ENCODE measurements at places on chromosomes 16 and 17.

GRCh38 chr17:76623271-76624146 is 20.0 kb downstream of the ST6GALNAC1 start:
- DNase-seq = peak; percentile 72

- DNase-seq = no peak
Measured at GRCh38 chr16:48559462-48560211, 50.3 kb downstream of the N4BP1 start.

DNA sequence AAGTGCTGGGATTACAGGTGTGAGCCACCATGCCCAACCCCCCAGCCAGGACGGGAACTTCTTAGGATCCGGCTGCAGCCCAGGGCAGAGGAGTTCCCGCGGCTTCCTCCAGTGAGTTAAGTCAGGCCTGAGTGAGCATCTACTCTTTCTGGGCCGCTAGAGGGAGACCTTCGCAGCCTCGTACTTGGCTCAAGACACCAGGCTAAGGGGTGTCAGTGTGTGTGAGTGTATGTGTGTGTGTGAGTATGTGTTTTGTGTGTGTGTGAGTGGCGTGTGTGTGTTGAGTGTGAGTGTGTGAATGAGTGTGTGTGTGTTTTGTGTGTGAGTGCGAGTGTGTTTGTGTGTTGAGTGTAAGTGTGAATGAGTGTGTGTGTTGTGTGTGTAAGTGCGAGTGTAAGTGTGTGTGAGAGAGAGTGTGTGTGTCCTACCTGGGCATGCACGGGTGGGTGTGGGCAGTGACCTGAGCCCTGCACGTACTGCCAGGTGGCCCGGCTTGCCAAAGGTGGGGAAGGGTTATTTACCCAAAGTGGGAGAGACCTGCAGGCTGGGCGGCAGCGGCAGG is 58.5 kb downstream of the TMEM235 start:
- peak; percentile 59 for DNase-seq

DNA sequence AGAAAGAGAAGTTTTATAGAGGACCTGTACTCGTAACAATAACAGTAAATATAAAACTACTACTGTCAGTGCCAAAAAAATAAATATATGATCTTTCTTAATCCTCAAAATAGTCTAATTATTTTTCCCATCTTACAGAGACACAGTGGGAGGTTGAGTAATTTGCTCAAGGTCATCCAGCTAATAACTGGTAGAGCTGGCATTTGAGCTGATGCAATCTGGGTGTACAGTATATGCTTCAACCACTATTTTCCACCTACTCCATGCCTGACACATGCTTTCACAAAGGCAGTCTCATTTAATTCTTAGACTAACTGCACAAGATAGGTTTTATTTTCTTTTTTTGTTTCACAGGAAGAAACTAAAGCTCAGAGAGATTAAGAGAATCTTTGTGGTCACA is 33.6 kb downstream of the PIGL start:
- DNase-seq = no peak

DNA sequence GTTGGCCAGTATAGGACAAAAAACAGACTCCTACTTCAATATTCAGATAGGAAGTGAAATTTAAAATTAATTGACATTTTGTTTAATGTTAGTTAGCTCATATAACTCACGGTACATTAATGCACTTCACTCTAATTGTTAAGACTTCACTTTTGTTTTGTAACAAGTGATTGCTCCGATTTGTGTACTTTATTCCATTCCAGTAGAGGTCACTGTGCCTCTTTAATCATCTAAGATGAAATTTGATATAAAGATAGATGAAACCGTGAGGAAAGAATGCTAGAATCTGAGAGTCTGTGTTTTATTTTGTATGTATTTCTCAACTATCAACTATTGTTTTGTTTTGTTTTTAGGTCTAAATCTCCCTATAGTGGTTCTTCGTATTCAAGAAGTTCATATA is 29.0 kb downstream of the RBBP6 start:
- no peak for DNase-seq

DNA sequence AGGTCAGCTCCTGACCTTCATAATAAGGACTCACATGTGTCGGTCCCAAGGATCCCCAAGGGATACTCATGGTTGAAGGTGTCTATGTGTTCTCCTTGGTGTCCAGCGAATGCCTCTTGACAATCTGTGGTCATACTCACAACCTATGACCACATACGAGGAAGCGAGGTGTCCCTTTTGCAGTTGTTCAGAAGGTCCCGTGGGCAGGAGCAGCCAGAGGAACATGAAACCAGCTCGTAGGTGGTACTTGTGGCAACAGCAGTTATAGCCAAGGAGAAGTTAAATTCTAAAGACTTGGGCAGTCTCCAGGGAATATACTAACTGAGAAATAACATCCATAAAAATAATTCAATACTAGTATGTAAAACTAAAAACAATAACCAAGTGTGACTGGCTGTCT is 685.3 kb downstream of the WWOX start:
- DNase-seq = no peak

DNA sequence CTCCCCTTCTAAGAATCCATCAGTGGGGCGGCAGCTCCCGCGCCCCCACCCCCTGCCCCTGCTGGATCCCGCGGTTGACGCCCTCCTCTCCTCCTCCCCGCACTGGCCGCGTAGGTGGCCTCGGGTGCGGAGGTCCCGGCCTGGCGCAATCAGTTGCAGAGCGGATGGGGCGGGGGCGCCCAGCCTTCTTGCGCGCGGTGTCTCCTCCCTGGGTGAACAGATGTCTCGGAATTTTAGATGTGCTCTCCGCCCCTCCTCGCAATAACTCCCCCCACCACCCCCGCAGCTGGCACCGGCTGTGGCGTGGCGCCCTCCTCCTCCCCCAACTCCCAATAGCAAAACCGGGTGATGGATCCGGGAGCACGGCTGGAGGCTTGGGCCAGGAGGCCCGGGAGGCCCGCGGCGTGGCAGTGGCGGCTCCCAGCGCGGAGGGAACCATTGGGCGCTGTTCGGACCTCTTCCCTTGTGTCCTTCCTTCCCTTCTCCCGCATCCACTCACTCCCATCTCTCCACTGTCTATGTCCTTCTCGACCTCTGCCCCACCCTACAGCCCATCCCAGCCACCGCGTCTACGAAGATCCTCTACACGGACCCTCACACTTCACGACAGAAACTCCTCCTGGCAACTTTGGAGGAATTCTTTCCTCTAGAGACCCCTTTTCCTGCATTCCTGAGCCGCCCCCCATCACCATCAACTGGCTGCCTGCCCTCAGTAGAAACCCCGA is 11.0 kb downstream of the NEUROD2 start:
- DNase-seq = no peak

DNA sequence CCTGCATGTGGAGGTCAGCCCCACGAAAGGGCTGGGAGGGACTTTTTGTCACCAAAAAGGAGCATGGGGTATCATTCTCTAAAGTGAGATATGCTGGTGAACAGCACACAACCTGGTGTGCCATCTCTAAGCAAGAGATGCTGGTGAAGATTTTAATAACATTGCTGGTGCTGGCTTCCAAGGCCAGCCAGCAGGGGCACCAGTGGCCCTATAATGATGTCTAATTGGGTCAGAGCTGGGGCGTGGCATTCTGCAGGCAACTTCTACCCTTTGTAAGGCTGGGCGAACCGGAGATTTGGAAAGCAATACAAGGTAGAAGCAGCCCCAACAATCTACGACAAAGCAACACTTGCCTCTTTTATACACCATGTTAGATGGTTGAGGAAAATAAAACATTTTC is 16.8 kb downstream of the SDR42E1 start:
- no peak for DNase-seq

GRCh38 chr16:5025171-5025632 is 8.5 kb downstream of the NAGPA start:
- DNase-seq = no peak

- DNase-seq = no peak
Measured at GRCh38 chr17:73542323-73542722, 101.9 kb downstream of the SDK2 start.

GRCh38 chr16:63195336-63195735 is 1159.1 kb upstream of the CDH8 start:
- no peak for DNase-seq

GRCh38 chr17:77444984-77445759 is 304.4 kb downstream of the SEC14L1 start:
- peak; percentile 75 for DNase-seq

GRCh38 chr16:85736921-85737320 is 14.0 kb downstream of the C16orf74 start:
- DNase-seq = no peak

GRCh38 chr16:52743707-52744106 is 196.8 kb upstream of the TOX3 start:
- no peak for DNase-seq

DNA sequence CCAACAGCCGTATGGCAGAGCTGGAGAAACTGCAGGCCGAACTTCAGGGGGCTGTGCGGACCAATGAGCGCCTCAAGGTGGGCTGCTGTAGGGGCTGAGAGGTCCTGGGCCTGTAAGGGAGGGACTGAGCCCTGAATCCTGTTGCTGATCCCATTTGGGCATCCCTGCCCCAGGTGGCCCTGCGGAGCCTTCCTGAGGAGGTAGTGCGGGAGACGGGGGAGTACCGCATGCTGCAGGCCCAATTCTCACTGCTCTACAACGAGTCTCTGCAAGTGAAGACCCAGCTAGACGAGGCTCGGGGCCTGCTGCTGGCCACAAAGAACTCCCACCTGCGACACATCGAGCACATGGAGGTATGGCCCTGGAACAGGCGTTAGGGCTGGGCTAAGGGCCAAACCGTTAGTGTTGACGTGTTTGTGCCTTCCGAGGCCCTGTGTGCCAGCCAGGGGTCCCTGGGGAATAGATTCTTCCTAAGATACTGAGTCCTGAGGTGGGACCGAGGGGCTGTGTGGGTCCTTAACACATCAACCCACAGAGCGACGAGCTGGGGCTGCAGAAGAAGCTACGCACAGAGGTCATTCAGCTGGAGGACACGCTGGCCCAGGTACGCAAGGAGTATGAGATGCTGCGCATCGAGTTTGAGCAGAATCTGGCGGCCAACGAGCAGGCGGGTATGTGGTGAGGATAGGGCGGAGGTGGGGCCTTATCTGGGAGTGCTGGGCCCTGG is 4.2 kb downstream of the RNF40 start:
- no peak for DNase-seq

GRCh38 chr16:30353438-30354129 is 1.5 kb downstream of the CD2BP2 start:
- DNase-seq = no peak

DNA sequence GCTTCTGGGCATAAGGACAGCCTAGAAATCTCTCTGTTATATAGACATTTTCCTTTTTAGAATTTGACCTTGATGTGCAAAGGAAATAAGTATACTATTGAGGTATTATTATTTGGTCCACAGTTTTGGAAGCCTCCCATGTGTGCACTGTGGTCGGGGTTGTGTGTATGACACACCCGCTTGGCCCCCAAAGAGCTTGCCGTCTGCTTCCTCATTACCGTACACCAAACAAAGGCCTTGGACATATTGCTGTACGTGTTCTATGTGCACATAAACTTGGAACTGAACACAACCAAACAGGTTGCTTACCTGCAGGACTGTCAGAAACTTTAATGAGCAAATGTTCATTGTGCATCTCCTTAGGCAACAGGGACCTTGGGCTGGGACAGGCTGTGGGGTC is 38.2 kb downstream of the METRNL start:
- DNase-seq = no peak

- no peak for DNase-seq
Measured at GRCh38 chr16:66908762-66909559, 9.7 kb downstream of the CDH16 start.

DNA sequence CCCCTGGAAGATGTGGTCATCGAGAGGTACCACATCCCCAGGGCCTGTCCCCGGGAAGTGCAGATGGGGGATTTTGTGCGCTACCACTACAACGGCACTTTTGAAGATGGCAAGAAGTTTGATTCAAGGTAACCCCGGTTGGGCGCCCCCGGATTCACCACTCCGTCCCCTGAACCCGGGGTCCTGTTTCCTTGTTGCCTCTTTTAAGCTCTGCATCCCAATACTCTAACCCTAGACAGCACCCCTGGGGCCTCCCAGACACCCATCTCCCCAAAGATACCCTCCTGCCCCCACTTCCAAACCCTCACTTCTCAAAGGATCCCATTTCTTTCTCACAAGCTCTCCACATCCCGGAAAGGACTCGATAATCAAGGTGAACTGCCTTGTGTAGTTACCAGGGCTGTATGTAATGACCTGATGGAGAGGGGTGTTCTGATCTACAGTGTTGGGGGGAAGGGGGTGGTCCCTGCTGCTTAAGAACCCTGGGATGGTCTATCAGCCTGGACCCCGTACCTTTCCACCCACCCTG is 412 bp downstream of the FKBP10 start:
- DNase-seq = no peak

- no peak for DNase-seq
Measured at GRCh38 chr17:17511881-17512858, 16.0 kb upstream of the RASD1 start.

GRCh38 chr17:59838052-59838916 is 54.5 kb downstream of the TUBD1 start:
- no peak for DNase-seq

DNA sequence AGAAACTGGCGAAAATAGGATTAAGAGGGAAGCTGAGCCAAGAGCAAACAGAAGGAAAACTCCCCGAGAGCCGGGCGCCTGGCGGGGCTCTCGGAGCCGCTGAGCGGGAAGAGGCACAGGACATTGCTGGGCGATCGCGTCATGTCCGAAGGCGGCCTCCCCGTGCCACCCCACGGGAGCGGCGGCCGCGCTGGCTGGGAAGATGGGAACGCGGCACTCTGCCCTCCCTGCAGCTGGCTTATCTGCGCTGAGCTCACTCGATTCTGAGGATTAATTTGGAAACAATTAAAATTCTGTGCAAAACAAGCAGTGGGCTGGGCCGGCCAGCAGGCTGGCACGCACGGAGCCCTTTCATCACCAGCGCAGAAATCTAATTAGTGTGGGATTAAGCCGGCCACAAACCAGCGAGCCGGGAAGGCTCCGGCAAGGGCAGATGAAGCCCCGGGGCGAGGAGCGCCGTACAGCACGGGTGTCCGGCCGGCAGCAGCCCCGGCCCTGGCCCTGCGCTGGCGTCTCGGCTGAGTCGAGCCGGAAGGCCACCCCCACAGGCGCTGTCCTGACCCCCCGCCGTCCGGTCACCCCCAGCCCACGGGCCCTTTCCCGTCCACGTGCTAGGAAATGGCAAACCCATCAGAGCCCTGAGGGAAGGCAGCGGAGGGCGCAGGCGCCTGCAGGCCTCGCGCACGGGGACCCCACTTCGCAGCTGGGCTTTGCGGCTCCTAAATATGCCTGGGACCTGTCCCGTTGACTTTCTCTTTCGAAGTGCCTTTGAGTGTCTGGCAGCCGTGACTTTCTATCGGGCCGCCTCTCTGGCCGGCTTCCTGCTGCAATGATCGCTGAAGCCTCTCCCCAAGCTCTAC is 37.9 kb downstream of the SOX8 start:
- DNase-seq = no peak

- no peak for DNase-seq
Measured at GRCh38 chr17:59329176-59330052, 2.0 kb upstream of the YPEL2 start.

DNA sequence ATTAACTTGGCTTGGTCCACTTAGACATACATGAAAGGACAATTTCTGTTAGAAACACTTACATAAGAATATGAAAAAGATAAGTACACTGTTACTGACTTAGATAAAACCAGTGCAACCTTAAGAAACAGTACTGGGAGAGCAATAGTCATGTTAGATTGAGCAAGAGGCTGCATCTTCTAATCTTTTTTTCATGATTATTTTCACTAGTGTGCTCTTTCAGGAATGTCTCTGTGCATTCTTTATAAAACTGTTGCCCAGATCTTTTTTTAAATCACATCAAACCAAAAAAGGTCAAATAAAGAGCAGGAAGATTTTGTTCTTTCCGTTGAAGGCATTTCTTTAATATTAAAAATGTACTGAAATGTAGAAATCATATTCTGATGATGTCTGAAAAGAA is 100.7 kb upstream of the AXIN2 start:
- no peak for DNase-seq

GRCh38 chr17:58576679-58577367 is 62.4 kb upstream of the MTMR4 start:
- DNase-seq = no peak

- DNase-seq = no peak
Measured at GRCh38 chr16:9903-10665, 43.3 kb downstream of the POLR3K start.

Data from T-helper 9 cell (primary cell).